ENCODE measurements at places on chromosomes 5 and 9.

- no peaks in the 10 kb centered on the region for H3K36me3 ChIP-seq
- no peaks in the 10 kb centered on the region for H3K27me3 ChIP-seq
- peaks cover 21% of the 10 kb centered on the region for H3K4me1 ChIP-seq
- H3K4me3 ChIP-seq, result peak overlapping the region; percentile 76
- peak; percentile 76 for DNase-seq
These were observed 24.2 kb downstream of the C9orf50 start for GRCh38 chr9:129596541-129597331.

DNA sequence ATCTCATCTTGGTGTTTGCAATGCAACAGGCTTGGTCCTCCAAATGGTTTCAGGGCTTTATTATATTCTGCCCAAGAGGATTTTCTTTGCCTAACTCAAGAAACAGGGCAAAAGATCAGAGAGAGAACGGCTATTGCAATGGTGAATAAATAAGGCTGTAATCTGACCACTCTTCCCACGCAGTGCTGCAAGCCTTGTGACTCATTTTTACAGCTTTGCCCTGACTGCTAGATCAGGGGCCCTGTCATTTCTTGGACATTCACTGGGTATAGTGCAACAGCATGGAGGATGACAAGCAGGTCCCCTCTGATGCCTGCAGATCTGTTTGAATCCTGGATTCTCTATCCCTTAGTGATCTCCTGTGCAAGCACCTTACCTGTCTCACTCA is 459.1 kb downstream of the EBF1 start:
- H3K4me1 ChIP-seq, result no peaks in the 10 kb centered on the region
- DNase-seq, result no peak
- H3K27ac ChIP-seq, result no peak overlapping the region
- no peaks in the 10 kb centered on the region for H3K36me3 ChIP-seq

GRCh38 chr5:78627175-78627574 is 21.4 kb downstream of the LHFPL2 start:
- H3K27ac ChIP-seq, result no peak overlapping the region
- no peak overlapping the region for H3K4me3 ChIP-seq
- H3K36me3 ChIP-seq, result peaks cover 50% of the 10 kb centered on the region
- DNase-seq, result no peak

DNA sequence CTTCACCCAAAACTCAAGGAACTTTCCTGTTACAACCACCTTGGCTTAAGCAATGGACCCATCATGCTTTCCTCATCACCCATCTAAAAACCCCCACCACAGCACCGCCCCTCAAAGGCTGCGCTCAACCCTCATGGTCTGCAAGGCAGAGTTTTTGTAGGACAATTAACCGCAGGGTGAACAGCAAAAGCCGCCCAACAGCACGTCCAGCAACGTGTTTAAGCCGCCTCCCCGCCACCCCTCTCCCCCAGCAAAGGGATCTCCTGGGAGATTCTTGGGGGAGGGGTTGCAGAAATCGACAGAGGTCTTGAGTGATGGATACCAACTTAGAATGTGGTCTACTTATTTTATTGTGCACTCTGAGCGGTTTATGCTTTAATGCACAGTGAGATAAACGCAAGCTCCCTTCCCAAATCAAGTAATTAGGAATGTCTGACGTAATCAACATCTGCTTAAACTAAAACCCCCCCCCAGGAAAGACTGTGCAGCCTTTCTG is 1.9 kb downstream of the ROR2 start:
- no peak overlapping the region for H3K27ac ChIP-seq
- H3K4me1 ChIP-seq, result peaks cover 2% of the 10 kb centered on the region
- peak; percentile 29 for DNase-seq
- H3K4me3 ChIP-seq, result peak overlapping the region; percentile 96

- no peak overlapping the region for H3K27ac ChIP-seq
- no peaks in the 10 kb centered on the region for H3K36me3 ChIP-seq
- H3K27me3 ChIP-seq, result no peaks in the 10 kb centered on the region
- no peaks in the 10 kb centered on the region for H3K4me1 ChIP-seq
- H3K4me3 ChIP-seq, result no peak overlapping the region
- no peak for DNase-seq
These were observed 42.5 kb upstream of the ROR2 start for GRCh38 chr9:91992461-91993041.

GRCh38 chr5:90438100-90438499 is 28.5 kb upstream of the CETN3 start:
- H3K27ac ChIP-seq, result no peak overlapping the region
- no peaks in the 10 kb centered on the region for H3K27me3 ChIP-seq
- H3K36me3 ChIP-seq, result no peaks in the 10 kb centered on the region
- DNase-seq, result no peak
- no peaks in the 10 kb centered on the region for H3K4me1 ChIP-seq

DNA sequence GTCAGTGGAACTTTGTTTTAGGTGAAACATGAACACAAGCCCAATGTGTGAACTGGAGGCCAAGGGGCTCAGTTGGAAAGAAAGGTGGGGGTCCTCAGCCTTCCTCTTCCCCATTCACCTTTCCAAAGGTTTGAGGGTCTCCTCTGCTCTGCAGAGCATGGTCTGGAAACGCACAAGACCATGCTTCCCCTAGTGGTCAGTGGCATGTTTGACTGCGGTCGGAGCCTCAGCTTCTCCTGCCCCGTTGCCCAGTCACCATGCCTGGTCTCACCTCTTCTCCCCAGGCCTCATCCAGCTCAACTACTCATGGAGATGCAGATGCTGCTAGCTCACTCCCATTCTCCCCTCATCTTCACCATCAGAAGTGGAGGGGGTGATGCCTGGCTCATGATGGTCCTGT is 340.3 kb downstream of the GADD45G start:
- H3K4me1 ChIP-seq, result peaks cover 2% of the 10 kb centered on the region
- no peaks in the 10 kb centered on the region for H3K27me3 ChIP-seq
- no peak overlapping the region for H3K4me3 ChIP-seq
- no peak overlapping the region for H3K27ac ChIP-seq
- no peaks in the 10 kb centered on the region for H3K36me3 ChIP-seq
- DNase-seq, result no peak

DNA sequence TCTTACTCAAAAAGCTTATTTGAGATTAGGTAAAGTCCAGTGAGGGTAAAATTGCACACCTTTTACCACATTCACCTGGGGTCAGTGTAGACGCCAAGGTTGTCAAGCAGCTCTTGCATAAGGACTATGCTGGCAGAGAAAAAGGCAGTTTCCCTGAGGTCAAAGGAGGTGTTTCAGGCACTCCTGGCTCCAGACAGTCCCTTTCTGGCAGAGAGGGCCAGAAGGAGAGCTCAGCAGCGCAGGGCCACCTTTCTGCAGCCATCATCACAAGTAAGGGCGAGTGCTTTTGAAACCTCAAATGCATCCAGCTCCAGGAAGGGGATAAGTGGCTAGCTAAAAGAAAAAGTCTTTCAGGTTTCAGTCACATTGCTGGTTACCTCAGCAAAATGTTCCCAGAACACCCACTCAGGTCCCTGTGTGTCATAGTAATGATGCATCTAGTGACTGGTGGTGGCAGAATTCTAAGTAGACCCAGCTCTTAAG is 16.7 kb upstream of the IL13 start:
- no peak for DNase-seq
- no peaks in the 10 kb centered on the region for H3K4me1 ChIP-seq
- H3K36me3 ChIP-seq, result peaks cover 22% of the 10 kb centered on the region
- no peak overlapping the region for H3K27ac ChIP-seq
- no peaks in the 10 kb centered on the region for H3K27me3 ChIP-seq

- no peak overlapping the region for H3K27ac ChIP-seq
- no peaks in the 10 kb centered on the region for H3K4me1 ChIP-seq
- H3K36me3 ChIP-seq, result peaks cover 68% of the 10 kb centered on the region
These were observed 42.9 kb downstream of the ZCCHC7 start for GRCh38 chr9:37163299-37163698.

GRCh38 chr9:96135076-96135752 is 166.8 kb downstream of the HSD17B3 start:
- H3K36me3 ChIP-seq, result no peaks in the 10 kb centered on the region
- no peak overlapping the region for H3K4me3 ChIP-seq
- H3K27me3 ChIP-seq, result no peaks in the 10 kb centered on the region
- peaks cover 11% of the 10 kb centered on the region for H3K4me1 ChIP-seq
- no peak overlapping the region for H3K27ac ChIP-seq
- DNase-seq, result no peak

DNA sequence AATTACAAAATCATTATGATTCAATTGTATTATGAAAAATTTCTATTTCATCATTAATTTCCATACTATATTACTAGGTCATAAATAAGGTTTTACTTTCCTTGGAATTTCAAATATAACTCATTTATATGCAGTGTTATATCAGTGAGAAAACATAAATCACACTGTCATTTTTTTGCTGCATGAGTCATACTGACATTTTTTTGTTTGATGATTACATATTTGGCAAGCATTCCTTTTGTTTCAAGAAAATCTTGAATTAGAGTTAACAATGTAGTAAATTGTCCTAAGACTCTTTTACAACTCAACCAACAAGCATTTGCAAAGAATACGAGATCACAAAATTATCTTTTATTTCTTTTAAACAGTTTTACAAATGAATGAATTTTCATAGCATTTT is 298.4 kb upstream of the SEMA6A start:
- H3K4me1 ChIP-seq, result no peaks in the 10 kb centered on the region
- H3K27me3 ChIP-seq, result no peaks in the 10 kb centered on the region
- H3K4me3 ChIP-seq, result no peak overlapping the region
- no peak for DNase-seq
- H3K36me3 ChIP-seq, result no peaks in the 10 kb centered on the region

- no peak overlapping the region for H3K27ac ChIP-seq
- no peak for DNase-seq
- H3K4me3 ChIP-seq, result no peak overlapping the region
- no peaks in the 10 kb centered on the region for H3K36me3 ChIP-seq
- peaks cover 3% of the 10 kb centered on the region for H3K4me1 ChIP-seq
These were observed 79.6 kb downstream of the PHAX start for GRCh38 chr5:126680191-126680817.

DNA sequence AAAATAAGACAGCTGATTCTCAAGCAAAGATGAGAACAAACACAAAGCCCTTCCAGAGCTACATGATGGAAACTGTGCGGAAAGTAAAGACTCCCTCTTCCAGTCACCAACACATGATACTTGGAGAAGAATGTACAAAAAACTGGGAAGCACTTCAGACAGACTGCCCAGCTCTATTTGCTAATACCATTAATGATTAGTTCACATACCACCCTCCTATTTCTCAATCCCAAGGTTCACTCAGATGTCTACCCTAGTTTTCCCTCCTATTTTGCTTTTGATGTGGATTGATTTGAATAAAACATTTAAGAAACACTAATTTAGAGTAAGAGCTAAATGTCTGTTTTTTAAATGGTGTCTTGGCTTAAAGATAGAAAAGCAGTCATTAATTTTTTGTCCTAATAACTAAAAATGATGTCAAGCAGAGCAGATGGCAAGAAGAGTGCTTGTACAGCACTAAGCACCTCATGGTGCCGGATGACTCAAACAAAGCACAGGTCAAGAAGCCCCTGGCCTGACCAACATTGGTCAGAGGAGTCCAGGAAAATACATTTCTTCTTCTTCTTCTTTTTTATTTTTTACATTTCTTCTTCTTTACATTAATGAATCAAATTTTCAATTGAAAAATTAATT is 639.4 kb downstream of the PDE4D start:
- H3K27ac ChIP-seq, result no peak overlapping the region
- no peaks in the 10 kb centered on the region for H3K27me3 ChIP-seq
- peaks cover 6% of the 10 kb centered on the region for H3K4me1 ChIP-seq
- DNase-seq, result no peak
- no peaks in the 10 kb centered on the region for H3K36me3 ChIP-seq

- H3K4me3 ChIP-seq, result no peak overlapping the region
- no peaks in the 10 kb centered on the region for H3K27me3 ChIP-seq
- H3K36me3 ChIP-seq, result no peaks in the 10 kb centered on the region
- no peak for DNase-seq
These were observed 5.8 kb upstream of the JAK2 start for GRCh38 chr9:4979239-4979638.

DNA sequence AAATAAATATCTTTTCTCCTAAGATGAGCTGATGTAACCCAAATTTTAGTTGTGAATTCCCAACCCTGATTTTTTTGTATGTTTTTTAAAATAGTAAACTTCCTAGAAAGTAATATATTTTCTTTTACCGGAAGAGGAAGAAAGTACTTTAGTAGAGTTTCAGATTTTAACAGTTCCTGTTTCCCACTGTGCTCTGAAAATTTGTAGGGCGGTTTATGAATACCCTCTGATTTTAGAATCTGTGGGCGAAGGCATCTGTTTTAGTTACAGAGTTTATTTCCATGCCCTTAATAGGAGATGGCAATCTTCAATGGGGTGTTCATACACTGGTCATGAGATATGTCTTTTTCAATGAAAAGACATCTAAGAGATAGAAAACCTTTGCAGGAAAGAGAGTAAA is 3.7 kb upstream of the HOMER1 start:
- H3K27ac ChIP-seq, result no peak overlapping the region
- H3K4me3 ChIP-seq, result no peak overlapping the region

- no peak for DNase-seq
These were observed 6.3 kb downstream of the NSUN2 start for GRCh38 chr5:6626508-6626907.

- H3K36me3 ChIP-seq, result no peaks in the 10 kb centered on the region
- H3K4me3 ChIP-seq, result no peak overlapping the region
- DNase-seq, result peak; percentile 57
- H3K27ac ChIP-seq, result no peak overlapping the region
- H3K4me1 ChIP-seq, result peaks cover 21% of the 10 kb centered on the region
These were observed 67.5 kb upstream of the RAPGEF1 start for GRCh38 chr9:131807144-131807983.

DNA sequence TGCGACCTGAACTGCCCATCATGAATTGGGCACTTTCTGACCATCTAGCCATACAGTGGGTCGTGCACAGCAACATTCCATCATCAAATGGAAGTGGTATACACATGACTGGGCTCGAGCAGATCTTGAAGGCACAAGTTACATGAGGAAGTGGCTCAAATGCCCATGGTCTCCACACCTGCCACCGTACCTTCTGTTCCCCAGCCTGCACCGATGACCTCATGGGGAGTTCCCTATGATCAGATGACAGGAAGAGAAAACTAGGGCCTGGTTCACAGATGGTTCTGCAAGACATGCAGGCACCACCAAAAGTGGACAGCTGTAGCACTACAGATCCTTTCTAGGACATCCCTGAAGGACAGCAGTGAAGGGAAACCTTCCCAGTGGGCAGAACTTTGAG is 21.8 kb downstream of the MTMR12 start:
- no peak for DNase-seq
- H3K4me3 ChIP-seq, result no peak overlapping the region
- no peak overlapping the region for H3K27ac ChIP-seq

DNA sequence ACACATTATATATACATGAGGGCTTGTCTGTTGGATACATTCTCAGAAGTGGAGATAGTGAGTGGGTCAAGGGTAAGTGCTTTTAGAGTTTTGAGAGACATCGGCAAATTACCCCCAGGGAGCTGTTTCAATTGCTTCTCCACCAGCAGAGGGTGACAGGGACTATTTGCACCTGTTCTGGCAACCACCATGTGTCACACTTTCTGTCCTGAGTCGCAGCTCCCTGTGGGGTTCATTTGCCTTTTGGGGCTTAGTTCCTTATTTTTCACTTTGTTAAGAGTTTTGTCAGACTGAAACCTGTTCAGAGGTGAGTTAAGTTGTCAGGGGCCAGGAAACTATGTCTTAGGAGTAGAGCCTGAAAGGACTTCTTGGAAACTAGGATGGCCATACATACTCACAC is 20.1 kb upstream of the SLC36A1 start:
- H3K27me3 ChIP-seq, result no peaks in the 10 kb centered on the region
- no peak overlapping the region for H3K4me3 ChIP-seq

Data from neuronal stem cell (in vitro differentiated cells).